ENCODE measurements at places on chromosomes 5 and 9.
A peak's percentile ranks its signal among the peaks of the same experiment; 100 is the strongest.

DNA sequence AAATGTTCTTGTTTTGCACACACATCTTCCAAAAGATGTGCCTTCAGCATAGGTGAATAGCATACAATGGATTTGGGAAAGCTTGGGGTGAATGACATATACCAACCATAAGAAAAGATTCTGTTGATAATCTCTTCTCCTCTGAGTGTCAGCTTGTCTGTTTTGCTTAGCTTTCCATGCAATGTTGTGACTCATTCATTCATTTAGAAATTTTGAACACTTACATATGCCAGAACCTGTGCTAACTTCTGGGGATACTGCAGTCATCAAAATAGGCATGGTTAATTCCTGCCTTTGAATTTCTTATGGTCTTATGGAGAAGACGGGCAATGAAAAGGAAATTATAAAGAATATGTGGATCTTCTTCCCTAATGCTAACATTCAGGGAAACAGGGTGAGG lies 14.1 kb downstream of the ADRB2 start:
- no peak for DNase-seq

DNA sequence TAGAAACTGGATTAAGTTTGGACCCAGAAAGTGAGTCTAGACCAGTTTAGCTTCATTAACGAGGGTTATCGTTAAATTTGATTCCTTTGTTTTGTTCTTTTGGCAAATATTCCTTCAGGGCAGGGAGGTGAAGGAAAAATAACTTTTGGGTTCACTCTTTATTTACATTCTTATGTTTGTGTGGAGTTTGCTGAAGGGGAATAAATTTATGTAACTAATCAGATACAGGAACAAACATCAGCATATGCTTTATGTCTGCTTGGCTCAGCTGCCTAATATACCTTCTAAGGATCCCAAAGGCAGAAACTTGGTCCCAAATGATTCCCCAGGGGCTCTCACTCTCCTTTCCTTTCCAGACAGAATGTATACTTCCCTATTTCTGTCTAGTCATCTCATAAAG lies 132.4 kb downstream of the MCTP1 start:
- DNase-seq, result no peak

DNA sequence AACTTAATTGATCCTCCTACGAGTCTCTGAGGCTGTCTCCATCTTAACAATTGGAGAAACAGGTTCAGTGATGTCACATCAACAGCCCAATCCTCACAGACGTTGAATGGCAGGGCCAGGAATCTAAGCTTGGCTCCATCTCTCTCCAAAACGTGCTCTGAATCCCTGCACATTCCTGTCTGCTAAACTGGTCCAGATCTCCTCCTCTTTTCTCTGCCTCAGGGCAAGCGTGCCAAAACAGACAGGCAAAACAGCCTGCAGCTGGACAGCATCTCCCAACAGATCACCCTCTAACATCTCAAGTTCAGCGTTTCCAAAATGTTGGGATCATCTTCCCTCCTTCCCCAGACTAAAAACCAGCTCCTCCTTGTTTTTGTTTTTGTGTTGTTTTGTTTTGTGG lies 6.6 kb downstream of the FBP1 start:
- DNase-seq, result no peak

DNA sequence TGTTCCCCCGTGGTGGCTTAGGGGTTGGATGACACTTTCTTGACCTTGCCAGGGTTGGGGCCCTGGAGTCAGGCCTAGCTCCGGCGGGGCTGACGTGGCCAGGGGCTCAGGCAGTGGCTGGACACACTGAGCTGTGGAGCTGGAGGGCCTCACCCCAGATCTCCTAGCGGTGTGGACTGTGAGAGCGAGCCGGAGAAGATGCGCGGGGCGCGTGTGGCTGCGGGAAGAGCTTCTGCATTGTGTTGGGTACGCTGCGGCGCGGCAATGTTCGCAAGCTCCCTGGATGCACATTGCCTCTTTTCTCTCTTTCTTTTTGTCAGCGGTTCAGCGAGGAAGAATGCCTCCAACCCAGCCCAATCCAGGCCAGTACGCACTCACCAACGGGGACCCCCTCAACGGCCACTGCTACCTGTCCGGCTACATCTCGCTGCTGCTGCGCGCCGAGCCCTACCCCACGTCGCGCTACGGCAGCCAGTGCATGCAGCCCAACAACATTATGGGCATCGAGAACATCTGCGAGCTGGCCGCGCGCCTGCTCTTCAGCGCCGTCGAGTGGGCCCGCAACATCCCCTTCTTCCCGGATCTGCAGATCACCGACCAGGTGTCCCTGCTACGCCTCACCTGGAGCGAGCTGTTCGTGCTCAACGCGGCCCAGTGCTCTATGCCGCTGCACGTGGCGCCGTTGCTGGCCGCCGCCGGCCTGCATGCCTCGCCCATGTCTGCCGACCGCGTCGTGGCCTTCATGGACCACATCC lies 4.8 kb downstream of the NR2F1 start:
- DNase-seq, result no peak

- peak; percentile 98 for DNase-seq
Measured at GRCh38 chr5:10590226-10590999, 26.5 kb downstream of the ANKRD33B start.

DNA sequence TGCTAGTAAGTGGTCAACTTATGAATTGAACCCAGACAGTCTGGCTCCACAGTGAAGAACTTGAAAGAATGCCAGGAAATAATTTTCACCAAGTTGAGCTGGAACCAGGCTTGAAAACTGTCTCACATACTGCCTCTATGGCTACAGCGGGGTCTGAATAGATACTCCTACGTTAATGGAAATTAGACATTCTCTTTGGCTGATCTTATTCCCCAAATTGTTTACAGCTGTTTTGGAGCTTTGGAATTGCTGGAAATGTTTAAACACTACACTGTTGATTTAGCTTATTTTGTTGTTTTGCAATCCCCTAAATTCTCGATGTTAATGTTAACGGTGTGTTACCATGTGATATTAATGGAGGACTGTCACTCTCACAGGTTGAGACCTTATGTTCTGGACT lies 146.4 kb downstream of the FBXL7 start:
- no peak for DNase-seq

DNA sequence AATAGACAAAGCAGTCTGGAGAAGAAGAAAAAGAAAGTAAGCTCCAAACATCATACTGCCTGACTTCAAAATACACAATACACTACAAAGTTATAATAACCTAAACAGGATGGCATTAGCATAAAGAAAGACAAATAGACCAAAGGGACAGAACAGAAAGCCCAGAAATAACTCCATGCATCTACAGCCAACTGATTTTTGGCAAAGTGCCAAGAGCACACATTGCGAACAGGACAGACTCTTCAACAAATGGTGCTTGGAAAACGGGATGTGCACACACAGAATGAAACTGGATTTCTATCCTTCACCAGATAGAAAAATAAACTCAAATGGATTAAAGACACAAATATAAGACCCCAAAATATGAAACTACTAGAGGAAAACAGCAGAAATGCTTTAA lies 66.6 kb upstream of the SPATA31E1 start:
- no peak for DNase-seq

DNA sequence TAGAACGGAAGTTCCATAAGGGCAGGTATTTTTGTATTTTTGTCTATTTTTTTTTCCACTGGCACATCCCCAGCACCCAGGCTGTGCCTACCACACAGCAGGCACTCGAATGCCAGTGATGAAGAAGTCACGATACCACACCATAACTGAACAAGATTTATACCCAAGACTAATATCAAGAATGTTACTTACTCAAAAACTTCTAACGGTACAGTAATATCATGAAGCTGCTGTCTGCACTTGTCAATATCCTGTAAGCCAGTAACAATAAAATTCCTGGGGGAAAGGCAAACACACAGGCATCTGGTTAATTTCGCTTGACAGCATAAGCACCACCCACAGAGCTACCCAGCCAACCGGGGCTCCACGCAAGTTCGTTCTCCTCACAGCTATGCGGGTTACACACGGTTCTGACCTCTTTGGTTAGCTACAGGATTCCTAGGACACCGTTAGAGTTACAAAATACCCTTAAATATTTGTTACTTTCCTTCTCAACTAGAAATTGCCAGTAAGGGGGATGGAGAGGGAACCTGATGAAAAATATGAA lies 1.3 kb downstream of the MED10 start:
- DNase-seq, result no peak

DNA sequence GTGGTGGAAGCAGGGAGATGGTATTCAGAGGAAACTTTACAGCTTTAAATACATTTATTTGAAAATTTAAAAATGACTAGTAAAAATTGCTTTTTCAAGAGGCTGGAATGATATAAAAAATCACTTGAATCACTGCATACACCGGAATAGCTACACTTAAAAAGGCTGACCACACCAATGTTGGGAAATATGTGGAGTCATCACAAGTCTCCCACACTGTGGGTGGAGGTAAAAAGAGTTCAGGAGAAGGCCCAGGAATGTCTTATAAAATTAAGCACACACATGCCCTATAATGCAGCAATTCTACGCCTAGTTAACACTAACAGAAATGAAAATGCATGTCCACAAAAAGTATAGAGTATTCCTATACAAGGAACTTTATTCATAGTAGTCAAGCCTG lies 198.1 kb downstream of the ROR2 start:
- no peak for DNase-seq

DNA sequence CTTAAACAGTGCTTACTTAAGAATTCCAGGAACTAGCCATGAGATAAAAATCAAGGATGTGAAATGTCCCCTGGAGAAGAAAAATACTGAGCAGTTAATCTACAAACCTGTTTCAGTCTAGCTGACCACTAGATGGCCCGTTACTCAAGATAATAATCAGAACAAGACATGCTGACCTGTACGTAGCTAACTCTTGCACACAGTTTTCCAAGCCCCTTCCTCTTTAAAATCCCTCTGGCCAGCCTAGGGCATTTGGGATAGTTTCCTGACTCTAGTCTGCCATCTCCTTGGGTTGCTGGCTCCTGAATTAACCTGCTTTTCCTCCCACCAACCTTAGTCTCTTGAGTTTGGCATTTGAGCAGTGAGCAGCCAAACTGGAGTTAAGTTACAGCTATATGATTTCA lies 59.2 kb upstream of the TRAF1 start:
- peak; percentile 40 for DNase-seq

GRCh38 chr5:62306896-62307689 lies 1.1 kb downstream of the KIF2A start:
- DNase-seq, result peak; percentile 28

DNA sequence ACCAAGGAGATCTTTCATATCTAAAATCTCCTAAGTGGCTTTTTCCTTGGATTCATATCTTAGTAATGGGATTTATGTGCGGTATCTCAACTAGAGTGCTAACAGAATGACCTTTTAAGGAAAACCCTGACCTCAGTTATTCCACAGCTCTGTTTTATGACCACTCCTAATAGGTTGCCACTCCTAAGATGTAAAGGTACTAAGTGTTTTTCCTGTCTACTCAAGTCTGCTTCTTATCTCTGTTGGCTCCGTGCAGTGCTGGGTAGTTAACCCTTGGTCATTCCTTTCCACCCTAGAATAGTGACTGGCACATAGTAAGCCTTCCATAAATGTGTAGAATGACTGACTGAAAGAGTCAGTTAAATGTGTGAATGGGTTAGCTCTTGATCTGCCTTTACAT lies 161.4 kb downstream of the DOCK2 start:
- no peak for DNase-seq

DNA sequence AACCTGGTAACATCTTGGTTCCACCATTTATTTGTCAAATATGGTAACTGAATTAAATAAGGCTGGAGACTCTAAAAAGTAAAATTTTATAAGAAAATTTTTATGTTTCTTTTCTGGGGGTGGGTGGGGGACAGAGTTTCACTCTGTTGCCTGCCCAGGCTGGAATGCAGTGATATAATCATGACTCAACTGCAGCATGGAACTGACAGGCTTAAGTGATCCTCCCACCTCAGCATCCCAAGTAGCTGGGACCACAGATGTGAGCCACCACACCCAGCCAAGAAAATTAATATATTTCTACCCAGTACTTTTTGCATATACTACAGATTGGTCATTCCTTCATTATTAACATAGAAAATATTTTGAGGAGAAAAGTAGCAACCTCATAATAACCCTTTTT lies 216.9 kb downstream of the DEPDC1B start:
- no peak for DNase-seq

DNA sequence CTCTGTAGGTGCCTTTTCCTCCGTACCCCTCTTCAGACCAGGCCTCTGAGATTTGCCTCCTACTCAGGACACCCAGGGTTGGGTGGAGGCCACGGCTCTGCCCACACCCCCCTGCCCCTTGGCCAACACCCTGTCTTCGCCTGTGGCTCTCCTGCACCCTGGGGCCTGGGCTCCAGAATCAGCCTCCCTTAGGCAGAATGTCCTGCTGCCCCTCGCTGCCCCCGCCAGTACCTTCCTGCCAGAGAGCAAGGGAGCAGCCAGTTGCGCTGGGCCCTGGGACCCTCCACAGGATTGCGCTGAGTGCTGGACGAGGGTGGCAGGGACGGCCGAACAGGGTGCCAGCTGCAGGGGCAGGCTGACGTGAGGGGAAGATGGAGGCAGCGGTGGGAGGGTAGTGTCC lies 53.5 kb downstream of the COL5A1 start:
- DNase-seq, result no peak

- DNase-seq, result no peak
Measured at GRCh38 chr9:114210136-114210535, 54.8 kb downstream of the COL27A1 start.

- peak; percentile 56 for DNase-seq
Measured at GRCh38 chr5:9241479-9242305, 304.2 kb downstream of the SEMA5A start.

DNA sequence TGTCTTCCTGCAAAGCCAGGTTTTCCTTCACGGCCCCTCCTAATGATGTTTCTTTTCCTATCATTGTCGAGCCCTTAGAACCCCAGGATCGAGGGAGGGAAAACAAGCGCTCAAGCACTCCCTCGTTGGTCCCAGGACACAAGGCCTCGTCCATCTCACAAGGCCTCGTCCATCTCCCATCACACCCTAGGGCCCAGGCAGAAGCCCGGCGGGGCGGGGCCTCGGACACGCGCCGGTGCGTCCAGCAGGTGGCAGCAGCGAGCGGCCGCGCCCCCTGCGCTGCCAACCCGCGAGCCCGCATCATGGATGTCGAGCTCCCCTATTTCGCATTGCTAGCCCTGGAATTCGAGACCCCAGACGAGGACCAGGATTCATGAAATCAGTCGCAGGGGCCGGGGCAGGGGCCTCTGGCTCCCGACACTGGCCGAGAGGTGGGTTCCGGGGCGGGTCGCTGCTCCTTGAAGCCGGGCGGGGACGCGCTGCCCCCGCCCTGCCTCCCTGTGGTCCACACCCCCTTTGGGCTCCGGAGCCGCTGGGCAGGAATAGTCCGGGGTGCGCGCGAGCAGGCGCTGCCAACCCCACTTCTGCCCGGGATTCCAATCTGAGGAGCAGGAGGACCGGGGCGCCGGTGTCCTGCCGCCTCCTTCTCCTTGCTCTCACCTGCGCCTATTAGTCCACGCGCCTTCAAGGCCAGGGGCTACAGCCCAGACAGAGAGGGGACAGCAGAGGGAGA lies at the start of gene ABLIM3:
Gene ABLIM3 (plus strand): TSS at position 270 of the 733 bp plus-strand sequence. CDS start 603 bp downstream, outside the sequence.
- DNase-seq, result peak; percentile 63

DNA sequence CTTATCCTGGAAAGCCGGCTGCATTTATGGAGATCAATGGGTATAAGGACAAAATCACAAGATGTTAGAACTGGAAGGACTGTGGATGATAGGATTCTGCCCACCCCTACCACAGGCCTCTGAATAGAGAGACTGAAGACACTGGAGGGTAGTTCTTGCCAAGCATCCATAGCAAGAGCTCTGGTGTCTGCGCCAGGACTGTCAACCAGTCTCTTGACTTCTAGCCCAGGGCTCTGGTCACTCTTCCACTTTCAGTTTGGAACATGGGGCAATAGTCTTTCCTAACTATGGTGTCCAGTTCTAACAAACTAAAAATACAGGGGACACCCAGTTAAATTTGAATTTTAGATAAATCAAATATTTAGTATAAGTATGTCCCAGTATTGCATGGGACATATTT lies 23.4 kb downstream of the LARP1 start:
- no peak for DNase-seq

Data from foreskin melanocyte (primary cell).